Keratinocyte (primary cell): ENCODE measurements at places on chromosomes 16 and 17. TPM values are rescaled to one million over a fixed set of nuclear protein-coding genes. Genes with fewer than 3 reads are reported as not detected.
A peak's percentile ranks its signal among the peaks of the same experiment; 100 is the strongest.

DNA sequence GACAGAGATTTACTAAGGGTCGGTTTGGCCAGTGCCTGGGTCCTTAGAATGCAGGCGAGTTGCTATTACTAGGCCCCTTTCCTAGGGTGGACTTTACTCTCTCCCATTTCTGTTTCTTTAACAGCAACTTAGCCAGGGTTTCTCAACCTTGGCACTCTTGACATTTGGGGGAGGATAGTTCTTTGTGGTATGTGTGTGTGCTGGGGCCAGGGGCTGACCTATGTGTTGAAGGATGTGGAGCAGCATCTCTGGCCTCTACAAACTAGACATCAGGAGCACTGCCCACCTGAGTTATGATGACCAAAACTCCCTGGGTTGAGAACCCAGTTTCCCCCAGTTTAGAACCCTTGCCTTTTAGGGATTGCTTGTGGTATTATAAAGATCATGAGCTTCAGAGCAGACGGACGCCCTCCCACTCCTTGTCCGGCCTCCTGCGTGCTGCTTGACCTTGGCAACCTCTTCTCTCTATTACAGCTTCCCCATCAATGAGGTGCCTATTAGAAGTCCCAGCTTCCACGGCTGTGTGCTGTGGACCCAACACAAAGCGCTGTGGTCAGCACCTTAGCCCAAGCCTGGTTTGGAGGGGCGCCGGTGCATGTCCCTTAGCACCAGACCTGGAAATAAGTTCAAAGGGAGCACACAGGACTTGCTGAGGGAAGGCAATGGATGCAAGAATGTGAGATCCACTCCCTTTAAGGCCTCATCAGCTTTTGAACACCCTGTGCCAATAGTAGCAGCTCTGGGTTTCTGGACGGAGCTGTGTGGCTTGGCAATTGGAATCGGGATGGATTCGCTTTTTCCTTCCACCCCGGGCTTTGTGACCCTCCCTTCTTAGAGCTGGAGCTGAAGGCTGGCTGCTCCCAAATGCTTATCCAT is 239.2 kb upstream of the MAF start:
- H3K36me3 ChIP-seq = no peaks in the 10 kb centered on the region
- no peak for DNase-seq
- no peak overlapping the region for H3K27ac ChIP-seq
- H3K27me3 ChIP-seq = no peaks in the 10 kb centered on the region
- H3K4me1 ChIP-seq = no peaks in the 10 kb centered on the region
- H3K4me3 ChIP-seq = no peak overlapping the region

DNA sequence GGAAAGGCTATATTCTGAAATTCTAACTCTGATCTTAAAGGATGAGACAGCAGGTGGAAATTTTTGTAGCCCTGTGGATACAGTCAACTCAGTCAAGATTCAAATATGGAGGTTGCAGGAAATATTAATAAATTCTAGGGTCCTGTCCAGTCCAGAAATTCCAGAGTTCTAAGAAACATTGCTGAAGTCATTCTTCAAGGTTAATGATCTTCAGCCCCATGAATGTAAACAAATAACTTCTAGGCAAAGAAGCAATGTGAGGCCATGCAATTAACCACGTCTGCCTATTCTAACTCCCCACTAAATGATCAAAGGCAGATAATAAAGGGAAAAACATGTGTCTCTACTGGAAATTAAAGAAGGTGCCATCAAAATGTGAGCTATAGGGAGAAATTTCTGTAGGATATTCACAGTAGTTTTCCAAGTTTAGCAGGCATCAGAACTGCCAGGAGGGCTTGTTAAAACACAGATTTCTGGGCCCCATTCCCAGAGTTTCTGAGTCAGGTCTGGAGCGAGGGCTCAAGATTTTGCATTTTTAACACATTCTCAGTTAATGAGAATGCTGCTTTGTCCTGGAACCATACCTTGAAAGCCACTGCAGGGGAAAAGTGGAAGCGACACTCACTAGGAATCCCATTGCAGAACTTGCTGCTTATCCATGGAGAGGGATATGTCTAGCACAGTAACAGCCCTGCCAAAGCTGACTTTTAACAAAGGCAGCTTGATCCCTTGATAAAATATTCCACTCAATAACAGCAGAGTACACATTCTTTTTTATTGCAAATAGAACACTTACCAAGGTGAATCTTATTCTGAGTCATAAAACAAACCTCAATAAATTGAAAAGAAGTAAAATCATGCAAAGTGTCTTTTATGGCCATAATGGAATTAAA is 61.8 kb downstream of the DNAH3 start:
- no peaks in the 10 kb centered on the region for H3K27me3 ChIP-seq
- no peak overlapping the region for H3K4me3 ChIP-seq
- H3K27ac ChIP-seq = no peak overlapping the region
- peaks cover 13% of the 10 kb centered on the region for H3K4me1 ChIP-seq

GRCh38 chr17:74862108-74862901 is 2.6 kb upstream of the GRIN2C start:
- H3K36me3 ChIP-seq = peaks cover 2% of the 10 kb centered on the region
- peaks cover 47% of the 10 kb centered on the region for H3K27me3 ChIP-seq
- H3K4me1 ChIP-seq = peaks cover 5% of the 10 kb centered on the region
- H3K27ac ChIP-seq = no peak overlapping the region
- H3K4me3 ChIP-seq = no peak overlapping the region

DNA sequence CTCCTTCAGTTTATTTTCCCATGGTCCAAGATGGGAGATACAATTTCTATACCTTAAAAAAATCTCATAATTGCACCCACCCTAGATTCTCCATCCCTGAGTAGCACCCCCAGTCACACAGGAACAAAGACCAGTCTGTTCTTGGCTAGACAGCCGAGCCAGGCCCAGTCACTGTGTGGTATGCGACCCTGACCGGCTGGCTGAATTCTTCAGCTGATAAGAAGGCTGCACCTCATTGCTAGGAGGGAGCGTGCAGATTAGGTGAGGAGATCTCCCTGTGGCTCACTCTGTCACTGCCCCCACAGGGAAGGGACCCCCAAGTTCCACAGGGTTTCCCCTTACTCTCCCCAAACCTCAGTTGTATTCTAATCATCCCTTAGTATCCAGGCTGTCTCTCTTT is 138.7 kb downstream of the SALL1 start:
- DNase-seq = no peak
- no peak overlapping the region for H3K4me3 ChIP-seq
- H3K4me1 ChIP-seq = no peaks in the 10 kb centered on the region
- H3K36me3 ChIP-seq = no peaks in the 10 kb centered on the region
- H3K27me3 ChIP-seq = no peaks in the 10 kb centered on the region
- H3K27ac ChIP-seq = no peak overlapping the region

- no peak overlapping the region for H3K4me3 ChIP-seq
- H3K27ac ChIP-seq = no peak overlapping the region
- H3K36me3 ChIP-seq = no peaks in the 10 kb centered on the region
- DNase-seq = peak; percentile 41
Observed at GRCh38 chr17:44097110-44097958, 26.1 kb downstream of the HDAC5 start.

FAM83G gene
- 23.2 to 29.8 TPM (median 23.7 TPM) in 3 replicates for polyA plus RNA-seq

MAF gene
- 5.7 to 12.3 TPM (median 8.2 TPM) in 3 replicates for polyA plus RNA-seq
